ENCODE measurements at places on chromosomes 2 and 18.

DNA sequence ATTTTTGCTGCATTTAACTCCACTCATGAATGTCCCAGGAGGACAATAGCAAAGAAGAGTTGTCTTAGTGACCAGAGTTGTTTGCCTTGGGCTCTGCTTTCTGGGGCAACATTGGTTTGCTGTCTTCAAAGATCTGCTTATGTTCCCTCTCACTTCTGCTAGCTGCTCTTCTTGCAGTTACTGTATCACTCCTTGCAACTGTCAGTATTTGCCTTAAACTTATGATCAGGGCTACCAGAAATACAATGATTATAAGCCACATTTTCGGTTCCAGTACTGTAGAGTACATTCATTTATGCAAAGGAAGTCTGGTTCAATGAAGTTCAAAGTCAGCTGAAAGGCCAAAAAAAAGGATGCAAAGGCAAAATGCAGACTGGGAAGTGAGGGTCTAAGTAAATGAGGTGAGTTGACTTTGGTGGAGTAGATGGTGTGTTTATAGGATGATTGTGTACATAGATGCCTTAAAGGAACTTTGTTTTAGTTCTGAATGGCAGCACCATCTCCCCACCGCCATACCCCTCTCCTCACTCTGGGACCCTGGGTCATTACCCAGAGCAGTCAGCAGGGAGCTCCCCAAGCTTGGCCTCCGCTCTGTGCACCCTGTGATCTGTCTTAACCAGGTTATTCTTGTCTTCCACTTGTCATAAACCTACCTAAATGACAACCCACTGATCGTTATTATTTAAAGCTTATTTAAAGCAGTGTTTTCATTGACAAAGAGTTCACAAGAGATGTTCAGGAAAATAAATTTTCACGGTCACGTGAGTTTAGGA is 236.0 kb downstream of the DOK6 start:
- no peak for DNase-seq

- DNase-seq, result no peak
These were observed 2.7 kb downstream of the KATNAL2 start for GRCh38 chr18:46920067-46920466.

DNA sequence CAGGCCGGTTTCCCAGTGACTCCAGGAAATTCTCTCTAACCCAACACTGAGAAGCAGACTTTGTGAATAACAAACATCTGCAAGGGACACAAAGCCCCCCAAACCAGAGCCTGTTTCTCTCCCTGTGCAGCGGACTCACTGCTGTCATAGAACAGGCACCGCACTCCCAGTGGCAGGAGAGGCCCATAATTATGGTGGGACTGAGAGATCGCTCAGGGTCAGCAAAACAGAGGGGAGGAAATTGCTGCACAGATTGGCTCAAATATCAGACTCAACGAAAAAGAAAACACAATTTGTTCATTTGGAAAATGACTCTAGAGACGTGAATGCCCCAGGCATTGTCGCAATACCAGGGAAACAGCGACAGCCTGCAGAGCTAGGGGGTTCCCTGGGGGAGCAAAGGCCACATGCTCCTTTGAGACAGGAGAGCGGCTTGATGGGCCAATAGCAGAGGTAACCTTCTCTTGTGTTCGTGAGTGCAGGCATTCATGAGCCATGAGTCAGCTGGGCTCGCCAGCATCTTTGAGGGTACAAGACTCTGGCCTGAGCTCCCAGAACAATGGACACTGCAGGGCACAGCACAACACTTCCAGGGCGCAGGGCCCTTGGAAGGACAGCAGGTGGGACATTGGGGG is 143.3 kb upstream of the KLHL29 start:
- DNase-seq, result no peak

DNA sequence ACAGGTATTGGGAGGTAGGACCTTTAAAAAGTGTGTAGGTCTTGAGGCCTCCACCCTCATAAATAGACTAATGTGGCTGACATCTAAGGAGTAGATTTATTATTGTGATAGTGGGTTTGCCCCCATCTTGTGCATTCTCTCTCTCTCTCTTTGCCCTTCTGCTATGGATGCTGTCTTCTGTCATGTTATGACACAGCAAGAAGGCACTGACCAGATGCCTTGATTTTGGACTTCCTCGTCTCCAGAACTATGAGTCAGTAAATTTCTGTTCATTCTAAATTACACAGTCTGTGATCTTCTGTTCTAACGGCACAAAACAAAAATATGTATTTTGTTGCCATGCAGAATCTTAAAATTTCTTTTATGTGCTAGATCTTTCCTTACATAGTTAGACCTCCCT is 66.9 kb downstream of the ATAD2B start:
- no peak for DNase-seq

DNA sequence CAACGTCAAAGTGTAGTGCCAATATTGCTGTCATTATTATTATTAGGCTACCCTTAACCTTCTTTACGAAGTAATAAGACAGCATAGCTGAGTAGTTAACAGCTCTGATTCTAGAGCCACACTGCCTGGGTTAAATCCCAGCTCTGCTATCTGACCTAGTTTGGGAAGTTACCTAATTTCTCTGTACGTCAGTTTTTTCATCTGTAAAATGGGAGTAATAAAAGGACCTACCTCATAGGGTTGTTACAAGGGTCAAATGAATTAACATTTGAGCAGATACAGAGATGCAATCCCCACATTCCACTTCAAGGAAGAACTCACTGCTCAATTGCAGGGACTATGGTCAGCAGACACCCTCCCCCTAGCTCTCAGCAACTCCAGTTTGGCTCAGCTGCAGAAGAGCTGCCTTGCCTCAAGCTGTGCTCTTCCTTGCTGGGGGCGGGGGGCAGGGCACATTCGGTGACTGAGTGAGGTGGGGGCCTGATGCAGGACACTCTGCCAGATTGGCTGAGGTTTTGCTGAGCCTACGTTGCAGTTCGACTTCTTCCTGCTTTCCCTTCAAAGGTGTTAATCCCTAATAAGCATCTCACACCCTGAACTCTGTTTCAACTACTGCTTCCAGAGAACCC is 11.0 kb upstream of the LGALSL start:
- DNase-seq, result no peak

DNA sequence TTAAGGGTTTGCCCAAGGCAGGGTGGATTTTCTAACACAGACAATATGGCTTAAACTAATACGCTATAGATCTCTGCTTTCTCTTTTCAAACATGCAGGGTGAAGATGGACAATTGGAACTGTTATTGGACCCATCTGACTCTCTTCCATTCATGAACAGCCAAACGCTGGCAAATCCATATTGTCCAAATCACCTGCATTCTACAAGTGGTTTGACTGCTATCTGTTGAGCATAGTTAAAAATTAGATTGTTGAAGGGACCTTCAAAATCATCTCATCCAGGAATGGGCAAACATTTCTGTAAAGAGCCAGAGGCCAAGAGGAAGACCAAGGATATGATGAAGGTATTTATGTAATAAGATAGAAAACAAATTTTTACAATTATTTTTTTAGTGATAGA is 65.6 kb downstream of the EPHA4 start:
- no peak for DNase-seq

DNA sequence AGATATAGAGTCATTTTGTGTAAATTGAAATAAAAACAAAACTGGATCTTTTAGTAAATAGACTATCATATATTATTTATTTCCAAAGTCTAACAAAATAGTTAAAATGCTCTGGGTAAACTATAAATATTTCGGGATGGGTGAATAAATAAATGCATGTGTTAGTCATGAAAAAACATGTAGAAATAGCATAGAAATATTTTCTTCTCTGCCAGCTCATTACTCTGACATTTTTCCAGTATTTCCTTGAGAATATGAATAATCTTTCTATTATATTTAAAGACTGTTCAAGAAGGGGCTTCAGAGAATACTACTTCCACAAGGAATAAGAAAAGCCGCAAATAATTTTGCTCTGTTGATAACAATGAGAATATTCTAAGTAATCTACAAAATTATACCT is 880.4 kb downstream of the TRIB2 start:
- DNase-seq, result no peak

GRCh38 chr2:177419274-177419673 is 26.7 kb downstream of the AGPS start:
- DNase-seq, result no peak

DNA sequence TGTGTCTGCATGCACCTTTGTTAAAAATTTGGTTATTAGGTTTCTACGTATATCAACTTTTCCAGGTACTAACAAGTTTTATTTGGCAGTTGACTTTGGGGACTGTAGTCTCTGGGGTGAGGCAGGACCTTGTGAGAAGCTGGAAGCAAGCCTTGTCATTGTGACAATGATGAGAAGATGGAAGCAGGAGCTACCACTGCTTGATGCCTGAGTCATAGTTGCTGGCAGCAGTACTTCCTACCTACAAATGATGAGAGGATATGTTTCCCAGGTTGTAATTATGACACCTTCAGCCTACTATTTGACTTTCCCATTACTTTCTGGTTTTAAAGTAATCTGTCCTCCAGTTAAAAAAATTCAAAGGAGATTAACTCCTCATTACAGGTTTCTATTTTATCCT is 516.3 kb downstream of the NRXN1 start:
- no peak for DNase-seq

Data from stimulated activated CD8-positive, alpha-beta memory T cell treated with anti-CD3 and anti-CD28 coated beads, Interleukin-15, amount 100 ng/mL, for 48 hours (primary cell).